Hypothalamus (tissue), 51 donors: ENCODE measurements at places on chromosomes 7 and 10.

GRCh38 chr10:88116481-88116880 lies 253.1 kb downstream of the PTEN start:
- DNase-seq = no peak

- DNase-seq = no peak
Observed at GRCh38 chr7:41578700-41579099, 124.2 kb downstream of the INHBA start.

DNA sequence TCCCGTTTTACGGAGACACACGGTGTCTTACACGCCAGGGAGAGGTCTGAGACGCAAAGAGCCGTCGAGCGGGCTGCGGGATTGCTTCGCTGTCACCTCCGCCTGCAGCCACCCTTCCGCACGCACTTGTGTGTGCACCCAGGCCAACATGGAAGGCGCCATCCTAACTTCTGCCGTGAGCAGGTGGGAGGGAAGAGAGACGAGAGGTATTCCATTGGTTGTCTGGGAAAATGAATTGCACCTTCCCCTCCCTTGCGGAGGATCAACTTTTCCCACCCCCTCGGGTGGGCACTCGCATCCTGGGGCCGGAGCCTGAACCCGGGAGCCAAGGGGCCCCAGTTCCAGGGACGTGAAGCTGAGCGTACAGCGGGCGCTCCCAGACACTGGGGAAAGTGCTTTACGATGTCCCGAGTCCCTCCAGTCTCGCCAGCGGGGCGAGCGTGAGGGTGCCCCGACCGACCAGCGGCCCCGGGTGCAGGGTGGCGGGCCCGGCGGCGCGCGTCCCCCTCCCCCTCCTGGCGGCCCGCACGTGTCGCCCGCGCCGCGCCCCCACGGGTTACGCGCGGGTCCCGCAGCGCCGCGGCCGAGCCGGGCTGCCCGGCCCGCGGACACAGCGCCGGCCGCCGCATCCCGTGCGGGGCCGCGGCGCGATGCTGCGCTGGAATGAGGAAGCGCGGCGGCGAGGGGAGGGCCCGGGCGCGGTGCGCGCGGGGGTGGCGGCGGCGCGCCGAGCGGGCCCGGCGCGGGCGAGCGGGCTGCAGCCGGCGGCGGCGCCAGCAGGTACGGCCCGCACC lies 984 bp upstream of the IKZF1 start:
- no peak for DNase-seq

- no peak for DNase-seq
Observed at GRCh38 chr7:46589286-46589685, 668.2 kb upstream of the IGFBP3 start.

DNA sequence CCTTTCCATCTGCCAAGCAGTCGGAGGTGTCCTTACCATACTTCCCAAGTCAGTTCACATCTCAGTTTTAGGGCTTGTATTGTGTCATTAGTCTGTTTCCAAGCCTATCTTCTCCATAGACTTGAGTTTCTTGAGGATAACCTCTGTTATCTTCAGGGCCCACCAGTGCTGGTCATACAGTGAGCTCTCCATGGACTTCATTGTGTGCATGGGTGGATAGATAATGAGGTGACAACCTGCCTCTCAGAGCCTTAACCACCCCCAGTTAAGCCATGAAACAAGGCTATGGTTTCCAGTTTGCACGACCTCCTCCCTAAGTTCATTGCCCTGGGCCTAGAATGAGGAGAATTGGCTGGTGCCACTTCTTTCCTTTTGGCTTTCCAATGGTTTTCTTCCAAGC lies 38.5 kb upstream of the WAC start:
- DNase-seq = no peak

DNA sequence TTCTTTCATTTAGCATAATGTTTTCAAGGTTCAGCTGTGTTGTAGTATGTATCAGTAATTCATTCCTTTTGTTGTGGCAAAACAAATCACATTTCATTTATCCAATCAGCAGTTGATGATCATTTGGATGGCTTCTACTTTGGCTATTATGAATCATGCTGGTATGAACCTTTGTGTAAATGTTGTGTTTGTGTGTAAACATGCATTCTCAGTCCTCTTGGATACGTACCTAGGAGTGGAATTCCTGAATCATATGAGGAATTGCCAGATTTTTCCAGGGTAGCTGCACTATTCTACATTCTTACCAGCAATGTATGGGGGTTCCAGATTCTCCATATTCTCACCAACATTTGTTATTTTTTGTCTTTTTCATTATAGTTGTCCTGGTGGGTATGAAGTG lies 578.5 kb upstream of the MKI67 start:
- no peak for DNase-seq

GRCh38 chr10:71727738-71728737 lies 8.5 kb upstream of the C10orf105 start:
- no peak for DNase-seq

GRCh38 chr10:1096287-1096889 lies 40.2 kb downstream of the WDR37 start:
- DNase-seq = no peak
